ENCODE measurements at places on chromosomes 5 and 9.
A peak's percentile ranks its signal among the peaks of the same experiment; 100 is the strongest.

DNA sequence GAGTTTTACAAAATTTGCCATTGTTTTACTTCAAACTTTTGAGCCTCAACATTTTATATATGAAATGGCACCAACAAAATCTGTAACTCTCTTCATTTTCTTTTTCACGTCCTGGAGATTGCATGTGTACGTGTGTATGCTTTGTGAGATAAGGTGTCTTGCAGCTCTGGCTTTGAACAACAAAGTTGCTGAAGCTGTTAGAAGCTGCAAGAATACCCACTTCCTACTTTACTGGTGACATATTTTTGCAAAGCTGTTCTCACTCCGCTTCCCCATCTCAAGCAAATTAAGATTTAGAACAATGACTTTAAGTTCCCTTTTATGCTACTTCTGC lies 41.8 kb downstream of the FYB1 start:
- no peak for DNase-seq

DNA sequence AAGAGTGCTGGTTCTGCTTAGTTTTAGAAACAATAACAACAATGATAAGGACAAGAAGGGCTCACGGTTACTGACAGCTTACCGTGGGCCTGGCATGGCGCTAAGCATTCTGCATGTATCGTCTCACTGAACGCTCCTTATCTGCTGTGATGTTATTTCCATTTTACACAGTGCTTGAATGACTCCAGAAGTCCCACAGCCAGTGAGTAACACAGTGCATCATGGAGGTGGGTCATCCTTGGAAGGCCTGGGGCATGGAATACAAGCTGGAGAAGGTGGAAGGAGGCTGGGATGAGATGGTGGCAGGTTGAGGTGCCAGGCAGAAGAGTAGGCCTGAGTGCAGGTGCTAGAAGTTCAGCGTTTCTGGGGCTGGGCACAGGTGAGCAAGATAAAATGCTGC lies 36.5 kb upstream of the FAT2 start:
- no peak for DNase-seq

- DNase-seq = no peak
Observed at GRCh38 chr5:76500633-76501393, 97.7 kb downstream of the IQGAP2 start.

- DNase-seq = no peak
Observed at GRCh38 chr5:173229382-173229959, 5.5 kb downstream of the NKX2-5 start.

DNA sequence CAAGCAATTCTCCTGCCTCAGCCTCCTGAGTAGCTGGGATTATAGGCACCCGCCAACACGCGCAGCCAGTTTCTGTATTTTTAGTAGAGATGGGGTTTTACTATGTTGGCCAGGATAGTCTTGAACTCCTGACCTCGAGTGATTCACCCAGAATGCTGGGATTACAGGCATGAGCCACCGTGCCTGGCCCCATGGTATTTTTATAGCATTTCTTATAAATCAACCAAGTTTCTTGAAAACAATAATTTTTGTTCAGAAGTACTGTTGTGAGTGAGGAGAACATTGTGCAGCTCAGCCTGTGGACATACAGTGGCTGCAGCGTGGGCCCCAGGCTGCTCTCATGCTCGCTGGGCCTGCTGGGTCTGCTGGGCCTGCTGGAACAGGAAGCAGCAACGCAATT lies 45.3 kb downstream of the MAP1B start:
- DNase-seq = no peak

DNA sequence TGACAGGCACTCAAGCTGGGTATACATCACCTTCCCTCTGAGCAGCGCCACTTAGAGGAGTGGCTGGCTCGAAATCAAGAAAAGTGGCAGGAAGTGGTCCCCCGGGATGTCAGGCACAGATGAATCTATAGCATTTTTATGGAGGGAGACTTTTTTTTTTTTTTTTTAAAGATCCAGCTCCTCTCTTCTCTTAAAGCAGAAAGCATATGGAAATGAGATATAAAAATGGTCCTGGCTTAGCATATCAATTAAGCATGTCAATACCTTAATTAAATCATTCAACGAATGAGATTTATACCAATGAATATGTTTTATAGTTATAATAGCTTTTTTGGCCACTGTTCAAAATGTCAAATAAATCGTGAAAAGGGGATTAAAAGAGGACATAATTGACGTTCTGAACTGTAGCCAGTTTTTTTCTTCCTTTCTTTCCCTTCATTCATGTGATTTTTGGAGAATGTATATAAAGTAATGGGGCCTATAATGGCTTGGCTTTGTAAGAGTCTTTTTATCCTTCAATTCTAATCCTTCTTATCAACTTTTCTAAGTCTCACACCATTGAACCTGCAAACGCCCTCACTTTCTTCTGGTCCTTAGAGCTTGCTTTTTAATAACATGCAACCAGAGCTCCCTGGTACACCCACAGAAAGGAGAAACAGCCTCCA lies 319.2 kb upstream of the PANK3 start:
- DNase-seq = no peak

DNA sequence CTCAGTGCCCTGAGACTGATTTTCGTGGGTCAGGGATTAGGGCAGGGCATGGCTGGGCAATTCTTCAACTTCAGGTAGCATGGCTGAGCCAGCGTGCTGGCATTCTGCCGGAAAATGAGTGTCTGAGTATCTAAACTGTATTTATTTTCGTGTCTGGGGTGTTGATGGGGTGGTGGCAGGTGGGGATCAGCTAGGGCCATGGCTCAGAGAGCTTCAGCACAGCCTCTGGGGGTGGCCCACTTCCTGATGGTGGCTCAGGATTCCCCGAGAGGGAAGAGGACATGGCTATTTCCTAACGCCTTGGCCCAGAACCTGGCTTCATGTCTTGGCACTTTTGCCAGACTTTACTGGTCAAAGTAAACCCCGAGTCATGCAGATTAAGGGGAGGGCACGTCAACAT lies 260.5 kb downstream of the GADD45G start:
- no peak for DNase-seq

DNA sequence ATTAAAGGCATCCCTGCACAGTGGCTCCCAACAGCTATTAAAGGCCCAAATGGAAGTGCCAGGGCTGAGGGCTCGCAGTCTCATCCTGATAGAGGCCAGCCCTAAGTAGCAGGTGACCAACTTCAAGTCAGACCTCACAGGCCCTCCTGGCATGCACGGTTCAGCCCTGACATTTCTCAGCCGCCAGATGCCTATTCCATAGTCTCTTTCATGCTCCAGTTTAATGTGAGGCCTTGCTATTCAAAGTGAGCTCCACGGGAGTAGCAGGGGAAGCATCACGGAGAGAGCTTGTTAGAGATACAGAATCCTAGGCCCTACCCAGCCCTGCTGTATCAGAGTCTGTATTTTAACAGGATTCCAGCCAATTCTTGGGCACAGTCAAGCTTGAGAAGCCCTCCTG lies 11.1 kb downstream of the LHFPL2 start:
- no peak for DNase-seq

GRCh38 chr5:90606539-90606938 lies 47.9 kb downstream of the ADGRV1 start:
- DNase-seq = no peak

DNA sequence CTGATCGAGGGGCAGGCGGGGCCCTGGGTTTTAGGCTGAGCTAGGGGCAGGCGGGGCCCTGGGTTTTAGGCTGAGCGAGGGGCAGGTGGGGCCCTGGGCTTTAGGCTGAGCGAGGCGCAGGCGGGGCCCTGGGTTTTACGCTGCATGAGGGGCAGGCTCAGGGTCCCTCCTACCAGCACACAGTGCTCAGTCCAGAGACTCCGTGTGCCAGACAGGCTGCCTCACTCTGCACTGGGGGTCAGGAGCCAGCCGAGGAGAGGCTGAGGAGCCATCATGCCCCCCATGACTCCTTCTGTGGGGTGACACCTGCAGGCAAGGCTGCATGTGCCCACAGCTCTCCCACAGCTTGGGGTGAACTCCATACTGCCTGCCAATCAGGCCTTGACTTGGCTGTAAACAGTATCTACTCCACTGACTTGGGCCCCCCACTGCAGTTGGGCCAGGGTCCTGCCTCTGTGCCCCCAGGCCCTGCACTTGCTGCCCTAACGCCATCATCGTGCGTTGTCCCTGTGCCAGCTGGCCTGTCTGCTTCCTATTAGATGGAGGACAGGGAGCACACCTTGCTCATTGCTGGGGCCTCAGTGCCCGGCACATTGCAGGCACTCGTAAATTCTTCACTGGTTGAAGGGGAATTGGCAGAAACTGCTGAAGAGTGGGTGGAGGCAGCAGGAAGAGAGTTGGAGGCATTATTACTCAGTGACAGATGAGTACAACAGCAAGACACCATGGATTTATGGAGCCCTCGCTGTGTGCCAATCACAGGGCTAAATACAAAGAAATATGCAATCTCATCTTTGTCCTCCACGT lies 78.6 kb downstream of the AMBP start:
- no peak for DNase-seq

- no peak for DNase-seq
Observed at GRCh38 chr5:107968406-107968843, 297.7 kb upstream of the EFNA5 start.

- no peak for DNase-seq
Observed at GRCh38 chr9:113255438-113255837, 19.9 kb downstream of the CDC26 start.

GRCh38 chr9:95769909-95770433 lies 105.5 kb upstream of the ERCC6L2 start:
- DNase-seq = no peak

- DNase-seq = no peak
Observed at GRCh38 chr5:9046756-9047481, 499.0 kb downstream of the SEMA5A start.

DNA sequence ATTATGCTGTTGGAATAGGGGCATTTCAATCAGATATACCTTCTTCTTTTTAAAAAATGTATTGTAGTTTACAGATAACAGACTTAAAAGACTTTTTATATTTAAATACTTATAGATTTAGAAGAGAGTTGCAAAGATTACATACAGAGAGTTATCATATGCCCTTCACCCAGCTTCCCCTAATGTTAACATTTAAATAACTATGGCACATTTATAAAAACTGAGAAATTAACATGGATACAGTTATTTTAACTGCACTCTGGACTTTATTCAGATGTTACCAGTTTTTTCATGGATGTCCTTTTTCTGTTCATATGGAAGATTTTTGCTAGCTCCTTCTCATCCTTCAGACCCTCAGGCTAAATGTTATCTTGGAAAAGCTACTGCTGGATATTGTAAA lies 123.2 kb downstream of the DOCK2 start:
- no peak for DNase-seq

GRCh38 chr5:172789687-172790495 lies 18.9 kb upstream of the DUSP1 start:
- DNase-seq = no peak

DNA sequence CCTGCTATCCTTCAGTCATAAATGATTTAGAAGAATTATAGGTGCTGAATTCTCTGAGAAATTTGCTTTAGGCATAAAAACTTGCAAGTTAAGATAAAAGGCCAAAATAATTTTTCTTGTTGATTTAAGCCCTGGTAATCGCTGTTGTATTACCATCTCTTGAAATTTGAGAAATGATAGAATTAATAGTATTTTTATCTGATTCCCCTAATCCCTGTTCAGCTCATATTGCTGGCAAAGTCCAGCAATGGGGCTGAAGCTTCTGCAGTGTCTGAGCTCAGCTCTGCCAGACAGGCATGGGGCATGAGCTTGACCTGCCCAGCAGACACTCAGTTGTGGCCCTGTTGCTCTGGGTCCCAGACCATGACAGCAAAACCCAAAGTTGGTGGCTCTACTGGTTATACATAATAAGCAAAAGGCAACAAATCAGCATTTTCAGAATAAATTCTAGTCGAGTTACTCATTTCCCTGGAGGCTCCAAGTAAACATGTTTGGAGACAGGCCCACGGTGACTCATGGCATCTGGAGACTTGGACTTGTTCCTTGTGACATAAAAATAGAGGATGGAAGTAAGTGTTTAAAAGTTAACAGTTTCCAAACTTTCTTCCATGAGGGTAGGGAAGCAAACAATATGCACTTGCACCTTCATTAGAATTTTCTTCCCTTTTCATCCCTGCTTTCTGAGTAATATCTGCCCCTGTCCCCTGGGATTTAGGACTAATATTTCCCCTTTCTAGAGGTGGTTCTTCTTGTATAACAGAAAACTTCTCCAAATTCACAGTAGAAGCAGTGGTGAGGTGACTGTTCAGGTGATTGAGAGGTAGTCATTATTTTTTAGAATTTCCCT lies 60.2 kb upstream of the SLC2A8 start:
- DNase-seq = no peak

DNA sequence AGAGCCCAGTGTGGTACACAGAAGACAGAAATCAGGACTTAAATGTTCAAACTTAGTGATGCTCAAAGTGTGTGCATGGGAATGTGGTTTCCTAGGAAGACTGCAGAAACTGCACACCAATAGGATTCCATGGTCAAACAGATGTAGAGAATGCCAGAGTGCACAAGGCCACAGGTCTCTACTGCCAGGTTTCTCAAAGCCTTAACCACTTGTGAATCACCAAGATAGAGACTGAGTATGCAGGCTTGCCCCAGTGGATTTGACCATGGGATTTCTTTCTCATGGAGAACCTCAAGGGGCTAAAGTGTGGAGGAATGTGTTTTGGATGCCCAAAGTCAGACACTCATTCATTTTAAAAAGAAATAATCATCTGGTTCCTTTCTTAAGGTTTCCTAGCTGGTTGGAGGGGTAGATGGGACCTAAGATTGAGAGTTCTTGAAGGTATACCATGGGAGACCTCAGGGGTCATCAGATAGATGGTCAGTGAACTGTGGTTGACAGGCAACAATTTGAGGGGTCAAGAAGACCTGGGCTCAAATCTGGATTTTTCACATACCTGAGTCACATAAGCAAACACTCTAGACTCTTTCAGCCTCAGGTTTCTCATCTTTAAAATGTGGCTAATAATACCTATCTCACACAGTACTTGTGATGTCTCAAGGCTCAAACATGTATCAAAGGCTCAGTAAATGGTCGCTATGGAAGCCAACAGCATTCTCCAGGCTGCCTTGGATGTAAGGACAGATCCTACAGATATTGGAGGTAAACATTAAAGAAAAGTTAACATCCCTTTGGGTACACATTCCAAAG lies 81.1 kb downstream of the BOD1 start:
- no peak for DNase-seq

GRCh38 chr5:139104577-139105276 lies 93.4 kb downstream of the SIL1 start:
- no peak for DNase-seq

GRCh38 chr9:78369639-78370219 lies 72.8 kb downstream of the PSAT1 start:
- DNase-seq = peak; percentile 36

DNA sequence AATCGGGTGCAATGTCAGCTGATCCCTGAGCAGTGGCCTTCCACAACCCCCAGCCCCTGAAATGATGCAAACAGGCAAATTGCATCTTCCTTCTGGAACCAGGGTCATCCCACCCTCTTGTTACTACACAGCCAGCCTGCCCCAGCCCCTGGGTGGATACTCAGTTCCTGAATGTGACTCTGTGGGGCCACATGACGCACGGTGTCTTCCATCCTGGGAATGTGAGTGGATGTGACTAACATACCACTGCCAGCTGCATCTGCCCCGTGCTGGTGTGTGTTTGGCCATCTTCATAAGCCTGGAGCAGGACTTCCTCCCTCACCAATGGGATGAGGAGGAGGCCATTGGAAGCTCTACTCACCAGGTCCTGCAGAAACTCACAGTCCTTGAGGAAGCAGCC lies 257.9 kb upstream of the ADAMTS16 start:
- no peak for DNase-seq
